ENCODE measurements at places on chromosomes 5 and 9.
A peak's percentile ranks its signal among the peaks of the same experiment; 100 is the strongest.

- no peak for DNase-seq
These were observed 246.6 kb upstream of the ANKRD55 start for GRCh38 chr5:56479696-56480077.

DNA sequence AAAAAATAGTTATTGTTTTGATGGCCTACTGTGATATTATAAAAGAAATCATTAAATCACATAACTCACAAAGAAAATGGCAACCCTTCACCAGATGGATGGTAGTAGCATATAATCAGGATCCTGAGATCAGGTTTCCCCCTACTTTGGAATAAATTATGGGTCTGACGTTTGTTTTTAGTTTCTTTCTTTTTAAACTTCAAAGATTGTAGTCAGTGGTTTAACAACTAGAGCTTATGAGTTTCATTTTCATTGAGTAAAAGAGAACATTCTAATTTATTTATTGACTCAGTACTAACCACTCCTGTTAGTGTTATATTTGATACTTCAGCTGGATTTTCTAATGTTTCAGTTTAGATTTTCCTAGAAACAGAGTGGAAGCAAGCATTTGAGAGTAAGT, 218.0 kb upstream of the PCSK5 start:
- no peak for DNase-seq

- DNase-seq: no peak
These were observed 329.1 kb downstream of the NTRK2 start for GRCh38 chr9:84998639-84999038.

- DNase-seq: no peak
These were observed 68.1 kb downstream of the SEMA6A start for GRCh38 chr5:116506488-116506887.

GRCh38 chr5:28523888-28524635, 1485.7 kb upstream of the CDH9 start:
- peak; percentile 99 for DNase-seq

DNA sequence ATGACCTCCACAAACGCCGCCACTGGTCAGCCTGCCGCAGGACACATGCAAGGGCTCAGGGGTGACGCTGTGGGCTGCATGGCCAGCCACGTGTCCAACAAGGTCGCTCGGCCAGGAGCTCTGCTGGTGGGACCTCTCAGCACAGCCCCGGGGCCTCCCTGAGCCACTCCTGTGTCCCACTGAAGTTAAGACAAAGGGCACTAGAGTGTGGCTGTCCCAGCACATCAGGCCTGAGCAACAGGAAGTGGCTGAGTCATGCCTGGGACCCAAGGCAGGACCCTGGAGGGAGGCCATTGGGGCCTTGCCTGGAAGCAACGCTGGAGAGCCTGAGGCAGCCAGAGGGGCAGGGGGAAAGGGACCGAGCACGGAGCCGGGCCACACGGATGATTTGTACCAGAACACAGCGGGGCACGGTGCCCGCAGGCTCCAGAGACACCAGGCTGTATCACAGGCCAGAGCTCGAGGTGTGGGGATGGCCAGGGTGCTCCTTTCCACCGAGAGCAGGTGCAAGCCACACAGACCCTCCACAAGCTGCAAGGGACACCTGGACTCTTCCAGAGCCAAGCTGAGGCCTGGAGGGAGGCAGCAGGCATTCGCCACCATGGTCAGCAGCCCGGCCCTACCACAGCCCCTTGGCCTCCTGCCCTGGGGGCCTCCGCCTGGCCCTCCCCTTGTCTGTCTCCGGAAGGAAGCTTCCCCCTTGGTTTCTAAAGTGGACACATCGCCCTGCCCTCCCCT, 6.5 kb upstream of the TMEM210 start:
- no peak for DNase-seq

- no peak for DNase-seq
These were observed 4.9 kb downstream of the PUM3 start for GRCh38 chr9:2839040-2839439.

DNA sequence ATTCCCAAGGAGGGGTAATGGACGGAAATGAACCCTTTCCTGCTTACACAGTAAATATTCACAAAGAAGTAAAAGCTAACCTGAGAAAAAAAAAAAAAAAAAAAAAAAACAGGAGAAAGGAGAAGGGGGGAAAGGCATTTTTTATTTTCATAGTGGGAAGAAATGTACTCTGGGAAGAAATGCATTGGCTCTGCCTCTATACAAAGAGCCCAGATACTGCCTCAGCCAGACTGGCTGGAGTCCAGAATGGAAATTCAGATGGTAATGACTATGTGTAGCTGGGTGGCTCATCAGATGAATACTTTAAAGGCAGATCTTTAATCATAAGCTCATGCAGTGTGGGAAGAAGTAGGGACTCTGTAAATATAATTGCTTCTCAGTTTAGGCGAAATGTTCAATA, 124.9 kb upstream of the ZNF608 start:
- DNase-seq: peak; percentile 6

GRCh38 chr5:95809414-95809960, 13.0 kb downstream of the GLRX start:
- peak; percentile 49 for DNase-seq

DNA sequence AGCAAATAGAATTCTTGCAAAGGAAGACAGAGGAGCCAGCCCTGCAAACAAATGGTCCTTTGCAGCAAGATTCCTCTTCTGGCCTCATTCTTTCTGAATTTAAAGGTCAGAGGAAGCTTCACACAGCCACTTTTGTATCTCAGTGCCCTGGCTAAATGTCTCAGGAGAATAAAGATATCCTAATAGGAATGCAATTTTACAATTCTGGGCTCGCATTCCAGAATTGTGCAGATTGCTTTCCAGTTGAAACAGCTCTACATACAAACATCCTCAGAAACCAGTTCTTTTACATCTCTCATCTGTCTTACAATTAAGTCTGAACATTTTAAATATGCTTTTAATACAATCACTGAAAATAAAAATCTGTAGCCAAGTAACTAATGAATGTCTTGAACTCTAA, 14.6 kb upstream of the ACOT12 start:
- no peak for DNase-seq

- no peak for DNase-seq
These were observed 135.9 kb upstream of the MAN2A1 start for GRCh38 chr5:109553846-109554245.

- no peak for DNase-seq
These were observed 19.1 kb downstream of the PTGS1 start for GRCh38 chr9:122389799-122390481.

DNA sequence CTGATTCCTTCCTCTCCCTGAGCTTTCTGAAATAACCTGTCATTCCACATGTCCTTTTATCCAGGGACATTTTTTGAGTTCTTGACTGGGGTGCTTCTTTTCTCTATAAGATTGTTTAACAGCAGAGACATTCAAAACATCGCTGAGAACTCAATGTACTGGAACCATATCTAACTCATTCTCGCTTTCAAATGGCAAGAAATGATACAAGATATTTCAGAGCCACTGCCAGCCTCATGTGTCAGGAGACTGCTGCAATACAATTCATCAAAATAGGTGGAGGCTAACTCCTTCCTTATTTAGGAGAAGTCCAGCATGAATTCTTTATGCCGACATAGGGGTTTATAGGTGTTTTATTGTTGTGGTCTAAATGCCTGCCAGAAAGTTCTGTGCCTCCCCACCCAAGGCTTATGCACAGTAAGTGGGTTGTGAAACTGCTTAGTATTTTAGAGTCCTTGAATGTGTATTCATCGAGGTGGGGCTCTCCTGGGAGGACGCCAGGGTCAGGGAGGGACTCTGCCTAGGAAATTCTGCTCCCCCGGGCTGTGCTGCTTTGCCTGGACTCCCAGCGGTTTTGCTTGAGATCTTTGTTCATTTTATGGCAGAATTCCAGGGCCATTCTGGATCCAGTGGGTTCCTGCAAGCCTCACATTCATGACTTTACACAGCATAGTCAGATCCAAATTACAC, 53.9 kb downstream of the ZNF474 start:
- peak; percentile 85 for DNase-seq

DNA sequence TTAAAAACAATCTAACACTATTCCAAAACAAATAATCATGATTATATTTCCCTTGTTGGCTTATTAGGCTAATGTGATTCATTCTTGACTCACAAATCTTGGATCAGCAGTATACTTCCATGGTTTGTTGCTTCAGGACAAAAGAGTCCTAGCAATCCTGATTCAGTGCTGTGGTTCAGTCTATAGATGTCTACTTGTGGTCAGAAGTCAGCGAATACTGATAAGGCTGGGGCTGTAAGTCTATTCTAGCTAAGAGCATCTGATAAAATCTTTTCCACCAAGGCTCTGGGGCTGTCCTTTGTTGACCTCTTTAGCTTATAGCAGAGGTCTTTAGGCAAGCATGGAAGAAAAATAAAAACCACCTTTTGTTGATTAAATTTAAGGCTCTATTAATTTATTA, 4.4 kb upstream of the SMIM3 start:
- peak; percentile 93 for DNase-seq

DNA sequence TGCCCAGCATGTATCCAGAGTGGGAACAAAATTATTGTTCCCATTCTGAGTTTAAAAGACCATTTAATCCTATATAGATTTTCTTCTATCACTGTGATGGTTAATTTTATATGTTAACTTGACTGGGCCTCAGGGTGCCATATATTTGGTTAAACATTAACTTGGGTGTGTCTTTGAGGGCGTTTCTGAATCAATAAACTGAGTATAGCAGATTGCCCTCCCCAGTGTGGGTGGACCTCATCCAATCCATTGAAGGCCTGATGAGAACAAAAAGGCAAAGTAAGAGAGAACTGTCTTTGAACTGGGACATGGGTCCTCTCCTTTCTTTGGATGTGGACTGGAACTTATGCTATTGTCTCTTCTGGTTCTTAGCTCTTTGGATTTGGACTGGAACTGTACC, 17.3 kb downstream of the RIOK2 start:
- no peak for DNase-seq

GRCh38 chr5:128904805-128905567, 60.3 kb upstream of the SLC27A6 start:
- peak; percentile 12 for DNase-seq

DNA sequence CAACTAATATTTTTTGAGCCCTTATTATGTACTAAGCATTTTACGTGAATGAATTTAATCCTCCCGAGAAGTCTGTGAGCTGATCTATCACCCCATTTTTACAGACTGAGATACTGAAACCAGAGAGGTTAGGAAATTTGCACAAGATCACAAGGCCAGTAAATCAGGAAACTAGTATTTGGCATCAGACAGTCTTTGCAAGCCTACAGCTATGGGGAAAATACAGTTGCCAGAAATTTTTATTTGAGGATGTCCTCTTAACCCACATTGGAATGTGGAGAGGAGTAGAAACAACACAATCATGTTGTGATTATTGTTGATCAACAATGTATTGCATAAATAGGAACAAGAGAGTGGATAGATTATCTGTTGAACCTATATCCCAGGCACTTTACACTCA, 2.3 kb upstream of the SLC46A2 start:
- DNase-seq: no peak

DNA sequence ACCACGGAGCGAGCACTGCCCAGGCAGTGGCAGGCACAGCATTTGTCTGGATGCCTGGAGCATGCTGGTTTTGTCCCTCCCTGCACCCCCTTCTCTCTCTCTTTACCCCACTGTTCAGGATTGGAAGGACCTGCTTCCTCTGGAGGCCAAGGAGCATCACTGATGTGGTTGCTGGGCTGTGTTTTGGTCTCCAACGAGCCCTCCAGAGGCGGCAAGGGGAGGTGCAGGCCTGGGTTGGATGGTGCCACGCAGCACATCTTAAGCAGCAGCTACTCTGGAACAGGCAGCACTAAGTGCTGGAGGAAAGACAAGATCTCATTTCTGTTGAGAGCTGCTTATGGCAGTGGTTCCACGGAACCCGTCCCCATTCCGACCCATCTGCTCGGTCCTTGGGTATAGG, 139.6 kb downstream of the CMYA5 start:
- peak; percentile 21 for DNase-seq

DNA sequence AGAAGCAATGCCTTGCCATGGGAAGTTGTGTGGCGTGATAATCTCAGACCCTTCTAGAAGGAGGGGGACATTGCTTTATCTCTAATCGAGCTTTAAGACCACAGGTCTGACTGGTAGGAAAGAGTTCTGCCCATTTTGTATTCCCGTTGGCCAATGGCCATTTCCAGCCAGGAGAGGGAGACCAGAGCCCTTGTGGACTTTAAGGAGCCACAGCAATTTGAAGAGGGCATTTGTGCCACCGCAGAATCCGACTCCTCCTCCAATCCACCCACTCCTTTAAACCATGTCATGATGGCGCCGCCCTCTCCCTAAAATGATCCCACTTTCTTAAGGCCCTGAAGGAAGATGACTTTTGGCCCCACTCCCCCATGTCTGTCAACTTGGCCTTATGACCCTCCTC, 560.5 kb upstream of the ADAMTS16 start:
- no peak for DNase-seq

GRCh38 chr5:27708534-27708933, 670.1 kb upstream of the CDH9 start:
- DNase-seq: peak; percentile 64

DNA sequence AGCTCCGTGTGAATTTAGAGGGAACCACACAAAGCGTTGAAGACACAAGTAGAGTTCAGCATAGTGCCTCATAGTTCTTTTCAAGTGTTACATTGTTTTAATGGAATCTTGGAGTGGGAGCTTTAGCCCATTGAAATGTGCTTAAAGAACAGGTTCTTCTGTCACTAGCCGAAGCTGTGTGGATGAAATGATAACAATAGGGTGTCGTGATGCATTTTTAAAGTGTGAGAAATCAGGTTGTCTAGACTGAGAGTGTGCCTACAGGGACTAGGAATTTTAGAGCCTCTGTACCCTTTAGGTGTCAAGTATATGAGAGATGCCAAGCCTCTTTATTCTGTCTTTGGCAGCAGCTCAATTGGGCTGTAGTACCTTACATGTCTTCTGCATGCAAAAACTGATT, 83.0 kb downstream of the NDUFS4 start:
- no peak for DNase-seq

DNA sequence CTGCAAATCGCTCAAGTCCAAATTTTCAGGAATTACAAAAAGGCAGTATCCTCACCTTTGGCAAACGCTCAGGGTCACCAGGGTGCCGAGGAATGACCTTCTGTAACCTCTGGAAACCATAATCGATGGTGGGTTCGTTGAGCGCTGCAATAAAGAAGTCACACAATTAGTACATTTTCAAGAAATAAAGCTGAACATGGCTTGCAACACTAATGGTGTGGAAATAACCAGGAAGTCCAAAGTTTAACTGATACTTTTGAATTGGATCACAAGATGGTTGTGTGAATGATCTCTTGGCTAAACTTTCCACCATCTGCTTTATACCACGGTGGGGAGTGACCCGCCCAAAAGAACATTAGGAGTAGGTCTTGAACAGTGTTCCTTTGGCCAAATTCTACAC, 368.7 kb downstream of the EBF1 start:
- DNase-seq: no peak

GRCh38 chr5:95729115-95730010, 1.8 kb upstream of the RHOBTB3 start:
- no peak for DNase-seq

GRCh38 chr5:126837906-126838539, 61.1 kb downstream of the LMNB1 start:
- DNase-seq: peak; percentile 61

DNA sequence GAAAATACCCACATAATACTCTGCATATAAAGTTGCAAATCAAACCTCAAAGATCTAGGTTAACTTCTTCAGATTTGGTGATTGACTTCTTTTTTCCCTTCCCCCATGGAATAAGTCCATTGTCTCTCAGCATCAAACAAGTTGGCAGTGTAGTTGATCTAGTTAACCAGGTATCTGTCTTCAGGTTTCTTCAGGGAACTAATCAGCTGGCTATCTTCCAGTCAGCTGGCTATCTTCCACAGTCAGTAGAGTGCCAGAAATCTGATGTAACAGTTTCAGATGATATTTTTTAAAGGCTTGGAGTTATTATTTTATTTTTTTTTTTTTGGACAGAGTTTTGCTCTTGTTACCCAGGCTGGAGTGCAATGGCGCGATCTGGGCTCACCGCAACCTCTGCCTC, 16.8 kb downstream of the TNFSF15 start:
- peak; percentile 16 for DNase-seq

- peak; percentile 90 for DNase-seq
These were observed 176.4 kb upstream of the ANKRD55 start for GRCh38 chr5:56409331-56410190.

Data from iris pigment epithelial cell (primary cell).